Activated T-cell treated with anti-CD3 and anti-CD28 coated beads for 48 hours (primary cell): ENCODE measurements at places on chromosomes 12 and 14.

DNA sequence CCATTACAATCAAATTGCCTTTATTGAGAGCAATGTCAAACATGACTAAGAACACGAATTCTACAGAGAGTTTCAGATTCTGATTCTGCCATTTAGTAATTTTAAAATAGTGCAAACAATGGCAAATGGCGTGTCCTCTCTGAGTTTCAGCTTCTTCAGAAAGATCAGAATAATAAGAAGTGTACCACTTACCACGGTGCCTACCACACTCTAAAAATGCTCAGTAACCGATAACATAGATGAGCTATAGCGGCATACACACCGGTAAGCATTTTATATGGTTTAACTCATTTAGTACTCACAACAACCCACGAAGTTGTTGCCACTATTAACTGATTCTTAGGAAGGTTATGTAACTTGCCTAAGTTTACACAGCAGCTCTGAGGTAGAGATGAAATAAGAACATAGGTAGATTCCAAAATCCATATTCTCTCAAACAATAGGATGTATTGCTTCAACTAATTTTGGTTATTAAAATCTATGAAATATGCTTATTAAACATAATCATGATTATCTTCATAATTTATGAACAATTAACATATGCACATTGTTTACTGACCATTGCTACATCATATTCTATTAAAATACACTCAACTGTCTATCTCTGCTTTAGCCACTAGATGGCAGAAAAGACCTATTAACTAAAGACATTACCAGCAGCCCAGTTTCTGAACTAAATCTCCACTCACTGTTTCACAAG, 38.3 kb downstream of the SLC6A15 start:
- no peak for DNase-seq

DNA sequence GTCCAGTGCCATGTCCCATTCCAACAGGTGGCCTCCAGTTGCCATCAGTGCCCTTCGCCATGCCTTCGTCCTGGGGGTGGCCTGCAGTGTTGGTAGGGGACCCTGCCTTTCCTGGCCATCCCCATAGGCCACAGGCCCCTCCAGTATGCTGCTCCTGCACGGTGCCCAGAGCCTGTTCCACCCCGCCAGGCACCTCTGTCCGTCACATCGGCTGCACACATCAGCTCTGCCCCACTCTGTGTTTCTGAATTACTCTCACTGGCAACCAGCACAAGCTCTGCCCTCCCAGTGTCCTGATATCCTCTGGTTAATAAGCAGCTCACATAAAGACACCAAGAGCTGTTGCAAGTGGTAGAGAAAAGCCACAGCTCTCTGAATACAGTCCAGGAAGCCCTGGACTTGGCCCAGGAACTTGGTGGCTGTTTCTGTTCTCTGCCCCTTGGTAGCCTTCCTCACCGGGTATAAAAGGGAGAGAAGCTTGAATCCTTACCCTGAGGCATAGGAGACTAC, 31.3 kb upstream of the ATP2A2 start:
- no peak for DNase-seq

GRCh38 chr12:41983394-41983793, 161.3 kb downstream of the GXYLT1 start:
- no peak for DNase-seq

DNA sequence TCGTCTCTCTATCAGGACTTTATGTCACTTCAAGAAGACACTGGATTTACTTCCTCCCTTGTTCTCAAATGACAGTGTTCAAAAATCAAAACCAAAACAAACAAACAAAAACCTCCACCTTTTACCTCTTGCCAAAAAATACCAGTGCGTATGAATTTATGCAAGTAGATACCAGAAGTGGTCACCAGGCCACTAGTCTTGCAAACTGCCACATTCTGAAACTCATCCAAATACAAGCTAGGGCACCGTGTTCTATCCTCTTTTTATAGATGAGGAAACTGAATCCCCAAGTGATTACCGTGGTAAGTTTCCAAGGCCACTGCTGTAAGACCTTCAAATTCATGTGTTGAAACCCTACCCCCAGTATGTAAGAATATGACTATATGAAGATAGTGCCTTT, 343.9 kb upstream of the KITLG start:
- no peak for DNase-seq

DNA sequence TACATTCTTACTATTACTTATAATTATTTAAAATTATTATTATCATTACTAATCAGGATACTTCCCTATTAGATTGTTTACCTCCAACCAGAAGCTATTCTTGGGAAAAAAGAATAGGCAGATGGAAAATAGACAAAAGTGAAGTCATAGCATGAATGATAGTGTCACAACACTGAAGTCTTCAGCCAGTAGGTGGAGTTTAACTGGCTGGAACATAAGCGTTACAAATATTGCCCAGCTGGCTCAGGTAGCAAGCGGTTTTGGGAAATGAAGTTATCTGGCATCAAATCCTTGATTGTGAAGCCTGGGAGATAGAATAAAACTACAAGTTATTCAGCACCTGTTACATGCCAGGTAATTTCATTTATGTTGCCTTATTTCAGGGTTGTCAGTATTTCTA, 762.9 kb downstream of the C12orf50 start:
- no peak for DNase-seq

- DNase-seq = no peak
Measured at GRCh38 chr12:51823875-51824565, 24.5 kb downstream of the FIGNL2 start.

- DNase-seq = no peak
Measured at GRCh38 chr12:104683831-104684503, 227.2 kb downstream of the CHST11 start.
